ENCODE measurements at places on chromosomes 16 and 17.

GRCh38 chr16:85610446-85611193 is 2.5 kb upstream of the GSE1 start:
- peak; percentile 94 for DNase-seq

DNA sequence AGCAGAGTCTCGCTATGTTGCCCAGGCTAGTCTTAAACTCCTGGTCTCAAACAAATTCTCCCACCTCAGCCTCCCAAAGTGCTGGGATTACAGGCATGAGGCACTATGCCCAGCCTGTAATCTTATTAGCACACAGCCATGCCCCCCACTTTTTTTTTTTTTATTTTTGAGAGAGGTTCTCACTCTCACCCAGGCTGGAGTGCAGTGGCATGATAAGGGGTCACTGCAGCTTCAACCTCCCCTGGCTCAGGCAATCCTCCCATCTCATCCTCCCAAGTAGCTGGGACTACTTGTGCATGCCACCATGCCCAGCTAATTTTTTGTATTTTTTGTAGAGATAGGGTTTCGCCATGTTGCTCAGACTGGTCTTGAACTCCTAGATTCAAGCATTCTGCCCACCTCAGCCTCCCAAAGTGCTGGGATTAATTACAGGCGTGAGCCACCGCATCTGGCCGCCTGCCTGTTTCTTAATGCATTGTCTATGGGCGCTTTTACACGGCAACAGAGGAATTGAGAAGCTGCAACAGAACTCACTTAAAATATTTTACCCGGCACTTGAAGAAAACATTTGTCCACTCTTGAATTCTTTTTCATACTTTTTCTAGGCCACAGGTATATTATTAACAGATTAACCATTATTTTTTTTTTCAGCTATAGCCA is 8.8 kb upstream of the CEP20 start:
- DNase-seq = peak; percentile 66

DNA sequence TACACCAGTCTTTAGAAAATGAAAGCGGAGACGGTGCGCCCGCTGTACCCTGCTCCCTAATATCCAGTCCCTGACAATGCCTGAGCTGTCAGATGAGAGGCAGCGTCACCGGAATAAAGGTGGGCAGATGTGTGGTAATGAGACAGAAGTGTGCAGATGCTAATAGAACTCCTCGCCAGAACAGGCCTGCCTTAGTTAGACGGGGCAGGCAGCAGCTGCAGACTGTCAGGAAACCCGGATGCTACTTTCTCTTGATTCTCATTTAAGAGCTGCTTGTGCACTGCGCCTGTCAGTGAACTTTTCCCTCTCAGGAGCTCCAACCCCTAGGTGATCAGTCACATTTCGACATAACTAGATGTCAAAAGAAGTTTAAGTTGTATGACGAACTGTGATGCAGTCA is 221.8 kb upstream of the IRX3 start:
- no peak for DNase-seq

DNA sequence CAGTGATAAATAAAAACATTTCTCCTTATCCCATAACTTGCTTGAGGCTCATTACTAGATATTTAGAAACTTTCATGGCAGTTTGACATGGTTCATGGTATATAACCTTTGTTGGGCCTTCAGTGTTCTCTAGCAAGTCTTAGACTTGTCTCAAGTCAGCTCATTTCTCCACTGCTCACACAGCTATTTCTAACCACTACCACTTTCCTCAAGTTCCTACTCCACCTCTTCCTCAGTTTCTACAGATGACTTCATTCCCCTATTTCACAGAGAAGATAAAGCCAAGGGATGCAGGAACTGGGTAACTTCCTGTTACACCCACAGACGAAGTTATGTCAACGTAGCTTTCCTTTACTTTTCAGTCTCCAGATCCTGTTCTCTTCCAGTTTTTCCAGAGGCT is 23.2 kb downstream of the NLK start:
- DNase-seq = no peak

DNA sequence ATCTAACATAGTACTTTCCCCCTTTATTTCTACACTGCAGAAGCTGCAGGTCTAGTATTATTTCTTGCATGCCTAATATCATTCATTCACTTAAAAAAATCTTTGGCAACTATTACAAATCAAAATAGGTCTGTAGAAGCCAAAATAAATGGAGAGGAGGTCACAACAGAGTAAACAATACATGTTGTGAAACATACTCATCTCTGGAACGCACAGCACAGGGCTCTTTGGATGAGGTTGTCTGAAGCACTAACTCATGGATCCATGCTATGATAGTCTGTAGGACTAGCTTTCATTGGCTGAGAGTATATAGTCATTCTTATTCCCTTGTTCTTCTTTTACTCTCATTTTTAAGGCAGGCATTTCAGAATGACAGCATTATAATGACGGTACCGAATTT is 21.3 kb downstream of the MYO1D start:
- DNase-seq = no peak

DNA sequence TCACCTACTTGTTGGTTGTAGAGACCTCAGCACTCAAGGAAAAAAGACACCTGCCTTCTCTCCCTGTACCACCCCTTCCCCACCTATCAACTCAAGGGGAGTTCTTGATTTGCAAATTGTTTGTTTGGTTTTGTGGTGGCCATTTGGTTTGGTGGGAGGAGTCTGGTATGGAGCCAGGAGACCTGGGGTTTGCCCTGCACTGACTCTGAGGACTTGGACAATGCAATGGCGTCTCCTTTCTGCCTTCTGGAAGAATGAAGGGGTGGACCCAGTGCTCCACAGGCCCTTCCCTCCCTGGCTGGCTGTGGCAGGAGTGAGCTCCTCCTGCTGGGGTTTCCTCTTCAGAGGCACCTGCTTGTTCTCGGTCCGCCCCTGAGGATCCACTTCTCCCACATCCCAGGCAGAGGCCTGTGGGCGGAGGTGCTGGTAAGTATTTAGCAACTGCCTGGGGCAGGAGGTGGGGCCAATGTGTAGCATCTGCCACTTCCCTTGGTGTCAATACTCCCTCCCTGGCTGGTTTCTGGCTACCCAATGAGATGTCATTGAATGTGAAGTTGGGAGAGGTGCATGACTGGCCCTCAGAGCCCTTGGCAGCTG is 164.5 kb downstream of the NTN1 start:
- no peak for DNase-seq
